ENCODE measurements at places on chromosomes 12 and 14.
A peak's percentile ranks its signal among the peaks of the same experiment; 100 is the strongest.

GRCh38 chr12:124842073-124842749 lies 21.5 kb downstream of the SCARB1 start:
- no peak overlapping the region for H3K4me3 ChIP-seq
- H3K27me3 ChIP-seq, result no peaks in the 10 kb centered on the region
- H3K36me3 ChIP-seq, result peaks cover 28% of the 10 kb centered on the region
- H3K27ac ChIP-seq, result no peak overlapping the region
- no peaks in the 10 kb centered on the region for H3K4me1 ChIP-seq

GRCh38 chr14:32374155-32374554 lies 45.1 kb downstream of the AKAP6 start:
- no peaks in the 10 kb centered on the region for H3K4me1 ChIP-seq
- no peaks in the 10 kb centered on the region for H3K27me3 ChIP-seq
- DNase-seq, result no peak
- no peak overlapping the region for H3K27ac ChIP-seq
- no peaks in the 10 kb centered on the region for H3K36me3 ChIP-seq

GRCh38 chr12:18681818-18682217 lies 56.0 kb downstream of the PLCZ1 start:
- H3K36me3 ChIP-seq, result no peaks in the 10 kb centered on the region
- DNase-seq, result no peak
- H3K4me1 ChIP-seq, result no peaks in the 10 kb centered on the region
- no peak overlapping the region for H3K27ac ChIP-seq
- no peak overlapping the region for H3K4me3 ChIP-seq
- H3K27me3 ChIP-seq, result no peaks in the 10 kb centered on the region

DNA sequence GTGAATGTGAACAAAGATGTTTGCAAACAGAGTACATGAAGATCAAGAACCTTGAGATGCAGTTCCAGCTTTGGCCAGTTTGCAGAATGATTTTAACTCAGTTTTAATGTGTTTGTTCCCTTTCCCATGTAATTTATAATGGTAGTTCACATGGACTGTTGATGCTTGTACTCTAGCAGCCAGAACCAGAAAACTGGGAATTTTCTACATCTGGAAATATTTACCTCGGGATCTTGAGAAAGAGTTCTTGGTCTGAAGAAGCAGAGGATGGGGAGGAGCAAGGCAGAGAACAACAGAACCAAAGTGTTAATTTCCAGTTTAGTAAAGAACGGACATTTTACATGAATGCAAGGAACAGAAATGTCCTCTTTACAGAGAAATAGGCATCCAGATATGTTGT lies 37.0 kb upstream of the PMCH start:
- H3K27ac ChIP-seq, result no peak overlapping the region
- H3K27me3 ChIP-seq, result peaks cover 2% of the 10 kb centered on the region
- H3K36me3 ChIP-seq, result no peaks in the 10 kb centered on the region
- H3K4me3 ChIP-seq, result no peak overlapping the region
- no peaks in the 10 kb centered on the region for H3K4me1 ChIP-seq
- DNase-seq, result no peak

DNA sequence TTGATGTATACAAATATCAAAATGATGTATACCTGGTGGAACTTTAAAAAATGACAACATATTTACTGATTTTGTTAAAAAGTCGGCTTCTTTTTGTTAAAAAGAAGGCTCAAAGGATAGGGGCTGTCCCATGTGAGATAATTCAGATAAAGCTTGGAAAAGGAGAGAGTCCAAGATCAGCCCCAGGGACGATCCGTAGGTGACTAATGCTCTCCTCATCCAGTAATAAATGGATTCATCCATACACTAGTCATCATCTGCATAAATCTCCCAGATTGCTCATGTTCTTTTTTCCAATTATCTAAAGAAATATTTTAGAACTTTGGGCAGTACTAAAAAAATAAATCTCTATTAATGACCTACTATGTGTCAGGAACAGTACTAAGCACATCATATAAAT lies 23.4 kb upstream of the FSCB start:
- no peak for DNase-seq
- H3K27ac ChIP-seq, result no peak overlapping the region
- H3K36me3 ChIP-seq, result no peaks in the 10 kb centered on the region

DNA sequence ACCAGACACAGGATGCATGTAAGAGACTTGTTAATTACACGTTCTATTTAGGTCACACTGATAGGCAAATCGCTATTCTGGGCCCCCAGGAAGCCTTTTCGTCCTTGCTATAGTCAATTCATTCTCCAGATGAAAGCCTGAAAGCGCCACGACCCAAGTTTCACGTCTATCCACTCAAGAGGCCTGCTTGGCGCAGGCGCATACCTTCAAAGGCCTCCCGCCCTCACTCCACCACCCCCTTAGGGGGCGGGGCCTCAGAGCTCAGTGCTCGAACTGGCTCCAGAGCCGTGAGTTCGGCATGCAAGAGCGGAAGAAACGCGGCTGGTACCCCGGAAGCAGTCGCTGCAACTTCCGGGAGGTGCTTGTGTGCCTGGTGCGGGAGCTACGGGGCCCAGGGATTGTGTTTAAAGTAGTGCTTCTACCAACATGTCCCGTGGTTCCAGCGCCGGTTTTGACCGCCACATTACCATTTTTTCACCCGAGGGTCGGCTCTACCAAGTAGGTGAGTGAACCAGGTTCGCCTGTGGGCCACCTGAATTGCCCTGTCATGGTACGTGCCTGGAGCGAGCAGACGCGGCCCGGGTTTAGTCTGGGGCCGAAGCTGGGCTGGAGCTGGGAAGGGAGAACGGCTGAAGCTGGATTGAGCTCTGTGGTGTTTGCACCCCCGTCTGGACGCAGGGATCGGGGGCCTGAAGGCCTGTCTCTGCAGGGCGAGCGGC lies at the start of gene PSMA6:
TSS of gene PSMA6 (plus strand) at position 332 of the 719 bp plus-strand sequence. CDS start at position 427, 95 bp downstream.
- H3K4me3 ChIP-seq, result peak within 1 kb of the TSS; percentile 92
- peaks cover 38% of the 10 kb centered on the region for H3K4me1 ChIP-seq
- peak; percentile 99 for DNase-seq
- peak within 1 kb of the TSS; percentile 95 for H3K27ac ChIP-seq
- no peaks in the 10 kb centered on the region for H3K36me3 ChIP-seq

DNA sequence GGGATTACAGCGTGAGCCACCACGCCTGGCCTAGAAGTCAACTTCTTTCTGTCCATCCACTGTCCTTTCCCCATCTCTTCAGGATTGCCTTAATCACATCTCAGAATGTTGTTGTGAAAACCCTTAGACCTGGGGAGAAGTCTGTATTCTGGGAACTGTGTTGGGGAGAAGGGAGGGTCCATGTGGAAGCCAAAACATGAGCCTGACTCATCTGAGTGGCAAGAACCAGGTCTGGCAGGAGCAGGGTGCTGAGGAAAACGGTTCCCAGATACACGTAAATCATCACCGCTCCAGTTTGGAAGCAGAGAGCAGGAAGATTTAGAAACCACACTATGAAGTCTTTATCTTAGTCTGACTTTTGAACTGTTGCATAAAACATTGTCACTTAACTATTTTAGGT lies 245.6 kb upstream of the RGS6 start:
- peaks cover 4% of the 10 kb centered on the region for H3K36me3 ChIP-seq
- H3K27me3 ChIP-seq, result no peaks in the 10 kb centered on the region
- H3K4me1 ChIP-seq, result no peaks in the 10 kb centered on the region

DNA sequence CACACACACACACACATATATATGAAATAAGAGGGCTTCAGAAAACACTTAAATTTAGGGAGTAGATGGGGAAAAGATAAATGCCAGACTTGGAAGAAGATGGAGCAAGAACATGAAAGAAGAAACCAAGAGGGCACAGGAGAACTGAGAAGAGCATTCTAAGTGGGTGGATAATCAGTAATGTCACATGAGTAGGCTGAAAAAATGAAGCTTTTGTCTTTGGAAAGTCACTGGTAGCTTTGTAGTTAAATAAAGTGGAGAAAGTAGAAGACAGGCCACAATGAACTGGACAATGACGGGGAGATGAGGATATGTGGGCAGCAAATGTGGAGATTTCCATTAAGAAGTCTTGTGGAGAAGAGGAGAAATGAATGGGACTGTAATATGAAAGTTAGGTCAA lies 2.2 kb upstream of the ZC2HC1C start:
- no peak overlapping the region for H3K4me3 ChIP-seq
- no peak for DNase-seq
- peaks cover 12% of the 10 kb centered on the region for H3K4me1 ChIP-seq
- H3K27me3 ChIP-seq, result no peaks in the 10 kb centered on the region
- H3K36me3 ChIP-seq, result no peaks in the 10 kb centered on the region

GRCh38 chr12:90954428-90954827 lies 548 bp downstream of the CCER1 start:
- DNase-seq, result no peak
- H3K36me3 ChIP-seq, result no peaks in the 10 kb centered on the region
- H3K4me3 ChIP-seq, result no peak overlapping the region
- H3K4me1 ChIP-seq, result no peaks in the 10 kb centered on the region
- H3K27ac ChIP-seq, result no peak overlapping the region

- H3K4me1 ChIP-seq, result peaks cover 4% of the 10 kb centered on the region
- H3K27ac ChIP-seq, result no peak overlapping the region
- no peaks in the 10 kb centered on the region for H3K36me3 ChIP-seq
- no peak for DNase-seq
These were observed 495.4 kb upstream of the TMEM132C start for GRCh38 chr12:127771546-127771945.

- H3K4me1 ChIP-seq, result no peaks in the 10 kb centered on the region
- peaks cover 25% of the 10 kb centered on the region for H3K27me3 ChIP-seq
- no peaks in the 10 kb centered on the region for H3K36me3 ChIP-seq
- H3K4me3 ChIP-seq, result no peak overlapping the region
These were observed 7.4 kb downstream of the GRIN2B start for GRCh38 chr12:13973996-13974395.

GRCh38 chr14:68885226-68886108 lies 92.6 kb upstream of the ZFP36L1 start:
- H3K4me1 ChIP-seq, result no peaks in the 10 kb centered on the region
- DNase-seq, result no peak
- H3K27ac ChIP-seq, result no peak overlapping the region
- no peaks in the 10 kb centered on the region for H3K27me3 ChIP-seq

GRCh38 chr14:89004166-89004565 lies 179.7 kb downstream of the TTC8 start:
- no peak overlapping the region for H3K27ac ChIP-seq
- H3K4me3 ChIP-seq, result no peak overlapping the region
- peak; percentile 38 for DNase-seq
- peaks cover 10% of the 10 kb centered on the region for H3K4me1 ChIP-seq

GRCh38 chr12:121423682-121424623 lies 24.0 kb downstream of the RNF34 start:
- no peak overlapping the region for H3K27ac ChIP-seq
- no peaks in the 10 kb centered on the region for H3K4me1 ChIP-seq
- peaks cover 46% of the 10 kb centered on the region for H3K36me3 ChIP-seq
- DNase-seq, result no peak
- no peak overlapping the region for H3K4me3 ChIP-seq

- no peaks in the 10 kb centered on the region for H3K36me3 ChIP-seq
- H3K4me1 ChIP-seq, result no peaks in the 10 kb centered on the region
- H3K4me3 ChIP-seq, result no peak overlapping the region
- no peak overlapping the region for H3K27ac ChIP-seq
These were observed 238.4 kb upstream of the USP15 start for GRCh38 chr12:62021808-62022207.

DNA sequence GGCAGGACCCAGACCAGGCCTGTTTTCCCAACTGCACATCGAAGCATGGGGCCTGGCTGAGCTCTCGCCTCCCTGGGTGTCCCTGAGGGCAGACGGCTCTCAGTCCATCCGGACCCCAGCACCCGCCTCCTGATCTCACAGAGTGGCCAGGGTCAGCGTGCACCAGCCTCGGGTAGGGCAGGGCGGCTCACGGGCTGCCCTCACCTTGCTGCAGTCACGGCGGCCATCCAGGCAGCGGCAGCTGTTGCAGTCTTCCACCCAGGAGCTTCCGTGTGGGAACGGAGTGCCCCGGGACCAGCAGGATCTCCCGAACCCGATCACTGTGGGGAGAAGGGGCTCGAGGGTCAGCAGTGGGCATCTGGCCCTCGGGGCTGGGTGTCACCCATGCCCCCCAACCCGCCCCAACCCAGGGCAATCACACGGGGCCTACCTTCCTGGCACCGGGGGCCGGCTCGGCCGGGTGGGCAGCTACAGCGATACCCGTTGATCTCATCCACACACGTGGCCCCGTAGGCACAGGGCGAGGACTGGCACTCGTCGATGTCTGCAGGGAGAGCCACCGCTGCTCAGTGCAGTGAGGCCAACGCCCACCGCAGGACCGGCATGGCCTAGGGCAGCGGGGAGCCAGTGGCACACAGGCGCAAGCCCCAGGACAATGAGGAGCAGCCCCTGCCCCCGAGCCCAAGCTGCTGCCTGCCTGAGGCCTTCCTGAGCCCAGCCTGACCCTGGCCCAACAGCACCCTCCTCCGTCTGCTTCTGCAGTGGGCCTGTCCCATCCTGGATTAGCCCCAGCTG lies 22.2 kb downstream of the JAG2 start:
- H3K36me3 ChIP-seq, result no peaks in the 10 kb centered on the region
- DNase-seq, result no peak
- H3K4me1 ChIP-seq, result no peaks in the 10 kb centered on the region
- no peak overlapping the region for H3K4me3 ChIP-seq
- no peaks in the 10 kb centered on the region for H3K27me3 ChIP-seq
- no peak overlapping the region for H3K27ac ChIP-seq

- no peak overlapping the region for H3K4me3 ChIP-seq
- no peaks in the 10 kb centered on the region for H3K36me3 ChIP-seq
- no peaks in the 10 kb centered on the region for H3K4me1 ChIP-seq
- H3K27me3 ChIP-seq, result no peaks in the 10 kb centered on the region
- peak; percentile 61 for DNase-seq
These were observed 60.6 kb downstream of the PTPRB start for GRCh38 chr12:70576341-70577282.

- DNase-seq, result peak; percentile 38
- no peaks in the 10 kb centered on the region for H3K27me3 ChIP-seq
- H3K36me3 ChIP-seq, result no peaks in the 10 kb centered on the region
- peaks cover 22% of the 10 kb centered on the region for H3K4me1 ChIP-seq
- H3K4me3 ChIP-seq, result no peak overlapping the region
These were observed 22.7 kb upstream of the KRT78 start for GRCh38 chr12:52871291-52872039.

DNA sequence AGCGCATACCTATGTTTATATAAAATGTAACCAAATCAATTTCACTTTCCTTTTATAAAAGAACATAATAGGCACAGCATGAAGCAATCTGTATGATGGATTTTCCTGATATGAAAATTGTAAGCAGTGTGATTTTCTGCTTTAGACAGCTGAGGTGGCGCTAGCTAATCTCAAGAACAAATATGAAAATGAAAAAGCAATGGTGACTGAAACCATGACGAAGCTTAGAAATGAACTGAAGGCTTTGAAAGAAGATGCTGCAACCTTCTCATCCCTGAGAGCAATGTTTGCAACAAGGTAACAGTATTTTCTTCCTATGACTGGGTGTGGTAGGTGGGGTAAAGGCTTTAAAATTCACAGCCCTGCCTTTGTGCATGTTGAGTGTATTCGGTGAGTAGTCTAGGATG lies 65.0 kb upstream of the FGD4 start:
- no peaks in the 10 kb centered on the region for H3K4me1 ChIP-seq
- H3K4me3 ChIP-seq, result no peak overlapping the region
- no peak for DNase-seq
- H3K27ac ChIP-seq, result no peak overlapping the region
- H3K36me3 ChIP-seq, result peaks cover 13% of the 10 kb centered on the region
- H3K27me3 ChIP-seq, result no peaks in the 10 kb centered on the region

Measured in common myeloid progenitor, CD34-positive (primary cell).